ENCODE measurements at places on chromosomes 6 and 20.

DNA sequence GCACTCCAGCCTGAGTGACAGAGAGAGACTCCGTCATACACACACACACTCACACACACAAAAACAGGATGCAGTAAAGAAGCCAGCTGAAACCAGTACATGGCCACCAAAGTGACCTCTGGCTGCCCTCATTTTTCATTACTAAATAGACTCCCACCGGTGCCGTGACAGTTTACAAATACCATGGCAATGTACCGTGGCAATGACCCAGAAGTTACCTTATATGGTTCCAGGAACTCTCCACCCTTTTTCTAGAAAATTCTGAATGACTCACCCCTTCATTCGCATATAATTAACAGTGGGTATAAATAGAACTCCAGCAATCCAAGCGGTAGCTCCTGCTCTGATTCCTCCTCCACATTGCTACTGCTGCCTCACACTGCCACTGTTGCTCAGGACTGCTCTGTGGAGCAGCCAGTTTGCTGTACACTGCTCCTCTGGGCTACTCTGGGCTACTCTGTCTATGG, 57.7 kb downstream of the SNX5 start:
- DNase-seq = no peak

- no peak for DNase-seq
Observed at GRCh38 chr6:34004706-34005105, 141.2 kb downstream of the GRM4 start.

- no peak for DNase-seq
Observed at GRCh38 chr20:33676121-33676520, 1.9 kb upstream of the NECAB3 start.

- DNase-seq = no peak
Observed at GRCh38 chr6:103672169-103672568, 1187.5 kb downstream of the HACE1 start.

- peak; percentile 62 for DNase-seq
Observed at GRCh38 chr6:136962661-136963060, 40.6 kb downstream of the SLC35D3 start.
